Stimulated activated CD4-positive, alpha-beta T cell treated with anti-CD3 and anti-CD28 coated beads, Interleukin-2, amount 100 ng/mL, for 48 hours (primary cell): ENCODE measurements at places on chromosomes 3 and 15.

- DNase-seq: no peak
Observed at GRCh38 chr3:16134173-16134928, 40.1 kb upstream of the GALNT15 start.

GRCh38 chr3:138477801-138478200 is 43.4 kb downstream of the ESYT3 start:
- no peak for DNase-seq

DNA sequence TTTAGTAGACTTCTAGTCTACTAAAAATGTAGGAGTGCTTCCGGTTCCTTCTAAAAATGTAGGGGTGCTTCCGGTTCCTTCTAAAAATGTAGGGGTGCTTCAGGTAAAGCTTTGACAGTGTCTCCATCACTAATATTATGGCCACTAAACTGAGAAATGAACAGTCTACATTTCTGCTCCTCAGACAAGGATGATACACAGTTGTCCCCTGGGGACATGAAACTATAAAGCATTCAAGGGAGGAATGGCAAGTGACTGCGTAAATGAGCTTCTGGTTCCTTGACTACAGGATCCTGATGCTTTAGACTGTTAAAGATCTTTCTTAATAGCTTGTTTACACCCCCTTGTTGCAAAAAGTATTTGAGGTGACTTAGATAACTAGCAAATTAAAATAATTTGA is 53.9 kb upstream of the SLC9A9 start:
- DNase-seq: no peak

- peak; percentile 30 for DNase-seq
Observed at GRCh38 chr3:61894988-61895935, 333.9 kb downstream of the PTPRG start.

GRCh38 chr15:101120987-101121386 is 130.9 kb downstream of the CHSY1 start:
- DNase-seq: no peak

DNA sequence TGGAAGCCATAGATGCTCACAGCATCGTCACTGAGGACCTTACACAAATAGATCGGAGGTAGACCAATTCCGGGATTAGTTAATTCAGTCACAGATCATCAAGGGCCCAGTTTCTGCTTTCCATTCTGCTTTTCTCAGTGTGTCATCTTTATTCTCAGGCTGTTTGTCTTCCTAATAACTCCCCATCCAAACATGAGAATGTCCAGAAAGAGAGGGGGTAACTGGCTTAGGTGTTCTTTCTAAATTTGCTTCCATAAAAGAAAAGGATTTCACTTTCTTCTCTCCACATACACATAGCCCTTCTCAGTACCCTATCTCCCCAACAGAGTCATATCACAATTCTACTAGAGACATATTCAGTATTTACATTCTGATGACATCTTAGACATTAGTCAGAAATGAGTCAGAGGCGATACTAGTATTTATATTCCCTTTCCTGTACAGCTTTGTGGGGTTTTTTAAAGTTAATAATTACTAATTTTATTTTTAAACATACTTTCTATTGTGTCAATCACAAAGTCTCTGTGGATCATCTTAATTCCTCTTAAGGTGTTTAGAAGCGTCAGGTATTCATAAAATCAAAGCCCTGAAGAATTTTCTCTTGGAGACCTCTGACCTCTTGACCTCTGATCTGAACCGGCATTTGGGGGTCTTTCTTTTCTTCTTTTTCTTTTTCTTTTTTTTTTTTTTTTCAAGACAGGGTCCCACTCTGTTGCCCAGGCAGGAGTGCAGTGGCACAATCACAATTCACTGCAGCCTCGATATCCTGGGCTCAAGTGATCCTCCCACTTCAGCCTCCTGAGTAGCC is 24.3 kb upstream of the IL12A start:
- no peak for DNase-seq

GRCh38 chr15:31799715-31800321 is 230.5 kb upstream of the CHRNA7 start:
- no peak for DNase-seq

GRCh38 chr15:67945951-67946700 is 106.3 kb upstream of the RNU6-1 start:
- DNase-seq: no peak

DNA sequence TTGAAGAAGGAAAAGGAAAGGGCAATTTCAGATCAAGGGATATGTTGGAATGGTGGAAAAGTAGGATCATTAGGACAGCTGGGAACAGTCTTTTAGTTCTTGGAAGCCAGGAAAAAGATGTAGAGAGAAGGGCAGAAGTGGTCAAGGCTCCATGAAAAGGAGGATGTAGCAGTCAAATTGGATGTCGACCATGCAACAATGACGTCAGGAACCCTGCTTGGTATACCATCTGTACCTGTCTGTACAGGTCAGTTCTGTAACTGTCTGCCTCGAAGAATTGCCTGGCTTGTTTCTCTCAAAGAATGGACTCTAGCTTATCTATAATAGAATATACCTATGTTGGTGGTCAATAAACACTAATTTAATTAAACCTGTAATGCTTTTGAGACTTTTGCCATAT is 157.8 kb upstream of the SGO1 start:
- no peak for DNase-seq

- no peak for DNase-seq
Observed at GRCh38 chr3:136632625-136633081, 119.5 kb downstream of the STAG1 start.

GRCh38 chr3:150146991-150147761 is 176.5 kb upstream of the PFN2 start:
- no peak for DNase-seq

GRCh38 chr3:11467875-11468274 is 175.8 kb downstream of the VGLL4 start:
- DNase-seq: no peak

DNA sequence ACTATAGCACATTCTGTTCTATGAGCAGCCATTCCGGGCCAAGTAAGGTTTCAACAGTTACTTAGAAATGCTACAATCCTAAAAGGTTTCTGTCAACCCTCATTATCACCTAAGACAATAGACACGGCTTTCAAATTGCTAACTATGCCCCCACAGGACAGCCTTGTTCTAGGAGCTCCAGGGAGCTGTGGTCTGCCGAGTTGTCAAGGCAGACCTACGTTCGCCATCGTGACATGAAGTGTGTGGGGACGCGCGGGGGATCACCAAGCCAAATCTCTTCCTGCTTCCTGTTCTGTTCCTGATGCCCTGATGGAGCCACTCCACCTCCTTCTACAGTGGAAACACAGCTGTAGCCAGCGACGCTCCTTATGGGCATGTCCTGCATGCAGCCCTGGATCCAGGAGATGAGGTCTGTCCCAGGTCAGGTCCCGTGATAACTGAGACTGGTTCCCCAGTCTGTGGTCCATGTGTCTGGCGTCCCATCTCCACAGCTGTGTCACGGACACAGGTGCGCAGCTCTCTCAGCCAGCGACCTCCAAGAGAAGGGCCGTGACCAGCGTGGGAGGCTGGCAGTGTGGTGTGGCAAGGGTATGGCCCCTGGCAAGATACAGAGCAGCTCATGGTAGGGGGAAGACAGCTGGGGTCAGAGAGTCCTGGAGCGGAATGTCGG is 82.8 kb downstream of the PCSK6 start:
- no peak for DNase-seq

DNA sequence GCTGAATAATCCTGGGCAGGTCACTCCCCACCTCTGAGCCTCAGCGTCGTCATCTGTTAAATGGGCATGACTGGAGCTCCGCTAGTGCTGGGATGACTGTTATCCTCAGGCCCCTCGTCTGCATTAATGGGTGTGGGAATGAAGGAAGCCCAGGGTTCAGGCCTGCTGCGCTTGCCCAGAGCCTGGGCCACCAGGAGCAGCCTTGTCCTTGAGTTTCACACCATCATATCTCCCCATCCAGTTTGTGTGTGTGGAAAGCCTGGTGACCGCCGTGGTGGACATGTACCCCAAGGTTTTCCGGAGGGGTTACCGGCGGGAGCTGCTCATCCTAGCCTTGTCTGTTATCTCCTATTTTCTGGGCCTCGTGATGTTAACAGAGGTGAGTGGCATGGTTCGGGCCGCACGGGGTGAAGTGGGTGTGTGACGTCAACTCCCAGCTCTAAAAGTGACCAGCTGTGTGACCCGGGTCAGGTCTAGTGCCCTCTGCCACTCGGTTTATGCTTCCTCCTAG is 63.5 kb upstream of the SLC6A1 start:
- DNase-seq: no peak

DNA sequence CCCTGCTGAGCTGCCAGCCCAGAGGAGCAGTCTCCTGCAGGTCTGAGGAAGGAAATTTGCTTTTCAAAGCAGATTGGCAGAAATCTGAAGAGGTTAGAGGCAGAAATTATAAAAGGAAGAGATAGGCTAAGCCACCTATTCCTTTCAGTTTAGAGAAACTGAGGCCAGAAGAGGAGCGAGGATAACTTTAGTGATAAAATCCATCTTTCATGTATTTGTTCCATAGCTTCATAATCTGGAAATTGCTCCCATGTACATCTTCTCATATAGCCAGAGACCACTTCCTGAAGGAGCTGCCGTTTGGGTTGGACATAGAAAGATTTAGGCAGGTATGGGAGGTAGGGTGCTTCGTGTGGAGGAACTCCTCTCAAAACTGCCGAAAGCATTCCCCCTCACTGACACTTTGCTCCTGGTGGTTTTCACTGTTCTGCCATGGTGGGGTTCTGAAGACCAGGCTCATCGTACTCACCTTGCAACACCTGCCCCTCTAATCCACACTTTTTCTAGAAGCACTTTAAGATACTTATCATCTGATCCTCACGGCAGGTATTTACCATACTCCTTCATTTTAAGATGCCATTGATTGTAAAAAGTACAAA is 670 bp upstream of the ACAP2 start:
- DNase-seq: no peak

GRCh38 chr3:178492491-178492890 is 43.7 kb upstream of the KCNMB2 start:
- DNase-seq: no peak

DNA sequence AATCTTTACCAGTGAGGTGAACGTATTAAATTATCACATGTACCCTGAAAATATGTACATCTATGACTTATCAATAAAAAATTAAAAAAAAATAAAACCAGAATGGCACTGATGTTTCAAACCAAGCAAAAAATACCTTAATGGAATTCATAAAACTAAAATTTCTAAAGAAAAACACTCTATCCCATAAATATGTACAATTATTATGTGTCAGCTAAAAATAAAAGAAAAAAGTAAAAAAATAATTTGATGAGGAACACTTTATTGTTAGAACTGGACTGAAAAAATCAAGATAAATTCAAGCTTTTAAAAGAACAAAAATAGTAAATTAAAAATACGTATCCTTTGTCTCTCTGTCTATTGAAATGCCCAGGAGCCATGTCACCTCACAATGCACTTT is 63.1 kb downstream of the IL20RB start:
- DNase-seq: no peak

- DNase-seq: no peak
Observed at GRCh38 chr3:187971629-187972028, 182.3 kb upstream of the LPP start.

- no peak for DNase-seq
Observed at GRCh38 chr15:78407608-78408354, 30.2 kb upstream of the IREB2 start.

GRCh38 chr15:86935841-86936240 is 856.2 kb downstream of the AGBL1 start:
- no peak for DNase-seq

GRCh38 chr3:27883266-27883665 is 161.1 kb upstream of the EOMES start:
- DNase-seq: no peak

- no peak for DNase-seq
Observed at GRCh38 chr3:109118584-109118983, 650 bp upstream of the MORC1 start.

GRCh38 chr3:66253790-66254620 is 33.2 kb downstream of the SLC25A26 start:
- no peak for DNase-seq

DNA sequence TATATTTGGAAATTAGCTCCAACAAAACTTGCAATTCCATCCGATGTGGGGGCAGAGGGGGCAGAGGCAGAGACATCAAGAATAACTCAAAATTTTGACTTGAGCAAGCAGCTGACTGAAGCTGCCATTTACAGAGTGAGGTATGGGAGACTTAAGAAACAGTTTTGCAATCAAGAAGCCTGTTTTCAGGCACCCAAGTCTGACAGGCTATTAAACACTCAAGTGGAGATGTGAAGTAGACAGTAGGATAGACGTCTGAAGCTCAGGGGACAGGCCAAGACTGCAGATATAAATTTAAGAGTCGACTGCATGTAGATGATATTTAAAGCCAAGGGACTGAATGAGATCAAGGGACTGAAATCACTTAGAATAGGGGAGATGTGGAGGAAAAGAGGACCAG is 9.9 kb upstream of the SH3BP5 start:
- no peak for DNase-seq

DNA sequence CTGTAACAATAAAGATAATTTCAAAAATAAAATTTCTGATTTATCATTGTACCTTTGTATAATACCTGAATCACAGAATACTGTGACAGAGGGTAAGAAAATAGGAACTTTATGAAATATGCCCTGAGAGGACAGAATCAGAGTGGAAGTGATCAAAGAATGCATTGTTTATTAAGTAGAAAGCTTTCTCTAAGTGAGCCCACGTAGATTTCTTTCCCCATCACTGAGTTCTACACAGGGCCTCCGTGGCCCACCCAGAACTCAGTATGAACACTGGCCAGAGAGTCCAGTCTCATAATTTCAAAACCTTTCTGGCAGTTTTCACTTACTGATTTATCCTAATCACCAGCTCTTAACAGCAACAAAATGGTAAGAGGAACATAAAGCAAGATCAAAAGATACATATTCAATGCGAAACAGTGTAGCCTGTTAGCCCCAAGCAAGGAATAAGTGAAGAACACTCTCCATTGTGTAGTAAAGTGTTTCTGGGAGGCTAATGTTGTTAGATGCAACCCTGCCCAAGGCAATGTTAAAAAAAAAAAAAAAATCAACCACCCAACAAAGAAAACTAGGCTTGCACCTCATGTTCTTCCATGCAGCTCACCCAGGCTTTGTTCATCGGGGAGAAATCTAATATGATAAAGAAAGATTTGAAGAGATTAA is 341.3 kb downstream of the LSAMP start:
- no peak for DNase-seq

DNA sequence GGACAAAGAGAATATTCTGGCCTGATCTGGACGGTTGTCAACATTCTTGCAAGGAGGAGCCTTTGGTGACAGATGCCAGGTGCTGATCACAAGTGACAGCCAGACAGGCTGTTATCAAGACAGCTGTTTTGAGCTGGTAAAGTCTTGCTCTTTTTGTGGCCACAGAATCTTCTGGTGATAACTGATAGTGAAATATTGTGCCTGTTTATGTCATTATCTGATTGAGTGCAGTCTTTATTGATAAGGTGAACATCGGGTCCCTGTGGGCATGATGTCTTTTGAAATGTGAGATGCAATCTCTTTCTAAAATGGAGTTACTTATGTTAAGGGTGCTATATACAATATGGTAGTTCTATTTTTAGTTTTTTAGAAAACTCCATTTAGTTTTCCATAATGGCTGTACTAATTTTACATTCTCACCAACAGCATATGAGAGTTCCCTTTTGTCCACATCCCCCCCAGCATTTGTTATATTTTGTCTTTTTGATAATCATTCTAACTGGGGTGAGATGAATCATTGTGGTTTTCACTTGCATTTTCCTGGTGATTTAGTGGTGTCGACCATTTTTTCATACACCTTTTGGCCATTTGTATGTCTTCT is 10.7 kb downstream of the CEP63 start:
- DNase-seq: no peak
